ENCODE measurements at places on chromosomes 1 and 21. TPM values are rescaled to one million over a fixed set of nuclear protein-coding genes. Genes with fewer than 3 reads are reported as not detected.

Gene TMEM9
- 134 TPM for total RNA-seq

Gene GMEB1
- 7.5 TPM for total RNA-seq

Gene PTPN22
- 0.08 TPM for total RNA-seq

Gene BARHL2
- total RNA-seq, result not detected

Gene SLC5A3
- total RNA-seq, result 8.1 TPM

Gene NUF2
- total RNA-seq, result not detected

Gene TSTD1
- 15.6 TPM for total RNA-seq

Data from smooth muscle cell of the coronary artery (primary cell).